Posterior vena cava (tissue), 2 donors: ENCODE measurements at places on chromosomes 1 and 21. TPM values are rescaled to one million over a fixed set of nuclear protein-coding genes. Genes with fewer than 3 reads are reported as not detected.

DNA sequence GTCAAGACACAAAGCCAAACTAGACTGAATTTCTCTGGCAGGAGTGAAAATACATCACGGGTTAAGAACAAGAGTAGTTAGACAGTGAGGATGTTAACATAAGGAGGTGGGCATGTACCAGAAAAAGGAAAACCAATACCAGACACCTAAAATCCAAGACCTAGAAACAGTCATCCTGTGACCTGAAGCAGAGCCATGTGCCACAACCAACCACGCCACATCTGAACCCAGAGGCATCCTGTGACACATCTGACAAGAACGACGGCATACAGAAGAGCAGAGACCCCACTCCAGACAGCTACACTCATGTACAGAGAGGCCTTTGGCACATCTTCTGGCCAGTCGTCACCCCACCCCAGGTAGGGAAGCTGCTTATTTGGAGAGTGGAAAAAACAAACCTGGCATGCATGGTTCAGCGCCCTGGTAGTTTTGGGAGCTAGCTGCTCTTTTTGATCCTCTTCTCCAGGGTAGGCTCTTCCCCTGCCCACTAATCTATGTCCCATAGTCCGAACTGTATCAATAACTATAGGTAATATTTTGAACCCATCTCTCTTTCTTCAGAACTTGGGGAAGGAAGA, 72.1 kb downstream of the SLC45A1 start:
- no peak for DNase-seq

The TMPRSS15 gene
- not detected for total RNA-seq

The DCST2 gene
- 0.48 TPM for total RNA-seq

DNA sequence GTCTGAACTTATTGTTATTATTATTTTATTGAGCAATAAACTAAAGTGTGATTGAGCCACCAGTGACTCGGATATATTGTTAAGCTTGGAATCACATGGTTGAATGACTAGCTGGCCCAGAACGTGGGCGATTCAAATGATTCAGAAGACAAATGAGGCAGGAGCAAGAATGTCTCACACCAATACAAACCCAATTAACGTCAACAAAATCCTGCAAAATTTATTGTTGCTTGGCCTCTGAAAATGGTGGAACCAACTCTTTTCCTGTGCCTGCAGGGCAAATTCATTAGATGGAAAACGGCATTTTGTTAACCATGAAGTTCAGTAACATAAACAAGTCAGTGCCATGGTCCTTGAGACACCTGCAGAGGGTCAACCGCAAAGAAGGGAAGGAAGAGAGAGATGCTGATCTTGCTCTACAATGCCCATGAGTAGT, 482.0 kb downstream of the SETD4 start:
- DNase-seq = no peak

DNA sequence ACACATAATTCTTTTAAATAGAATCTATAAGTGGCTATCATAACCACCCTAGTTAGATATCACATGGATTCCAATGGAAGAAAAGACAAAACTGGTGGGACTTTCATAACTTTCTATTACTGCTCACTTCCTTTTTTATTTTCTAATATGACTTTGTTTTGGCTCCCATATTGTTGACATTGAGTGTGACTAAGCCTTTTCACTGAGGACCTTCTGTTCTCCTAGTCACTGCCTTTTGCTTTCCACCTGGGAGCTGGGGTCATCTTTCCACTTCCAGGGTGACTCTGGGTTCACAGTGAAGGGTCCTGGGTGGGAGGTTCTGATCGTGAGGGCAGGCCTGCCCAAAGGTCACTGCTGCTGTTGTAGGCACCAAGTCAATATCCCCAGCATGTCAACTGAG, 275.8 kb downstream of the TGFB2 start:
- no peak for DNase-seq

DNA sequence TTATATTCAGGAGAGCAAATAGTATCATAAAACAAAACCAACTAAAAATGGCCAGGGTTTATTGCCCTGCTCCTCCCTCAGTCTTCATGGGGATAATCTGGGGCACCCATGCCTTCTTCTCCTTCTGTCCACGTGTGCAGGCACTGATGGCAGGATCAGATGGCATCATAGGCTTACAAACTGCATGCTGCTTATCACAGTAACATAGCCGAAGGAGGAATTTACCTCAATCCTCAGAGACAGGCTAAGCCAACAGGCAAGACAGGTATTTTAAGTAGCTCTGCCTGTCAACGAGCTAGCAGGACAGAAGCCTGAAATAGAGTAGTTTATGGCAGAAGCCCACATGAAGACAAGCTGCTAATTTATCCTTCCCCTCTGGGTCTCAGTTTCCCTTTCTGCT, 9.4 kb downstream of the LAMB3 start:
- DNase-seq = no peak

The LCE3E gene
- total RNA-seq = not detected

The ZNF697 gene
- 5.0 TPM for total RNA-seq

DNA sequence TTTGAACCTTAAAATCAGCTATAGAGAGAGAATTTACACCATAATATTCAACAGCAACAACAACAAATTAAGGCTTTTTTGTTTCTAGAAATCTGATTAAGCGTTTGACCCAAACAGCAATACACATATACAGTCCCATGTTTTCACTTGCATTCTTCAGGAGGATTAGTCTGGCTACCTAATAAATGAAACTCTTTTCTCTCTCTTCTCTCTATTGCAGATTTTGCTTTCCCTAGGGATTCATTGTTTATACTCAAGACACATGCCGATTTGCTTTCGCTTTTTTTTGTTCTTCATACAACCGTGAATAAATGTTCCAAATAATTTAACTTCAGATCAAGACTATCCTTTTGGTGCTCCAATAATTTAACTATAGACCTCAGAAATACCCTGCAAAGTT, 162.4 kb upstream of the PTBP2 start:
- DNase-seq = no peak

The TMEM53 gene
- total RNA-seq = 5.3 TPM

GRCh38 chr1:18938707-18939070, 17.8 kb downstream of the IFFO2 start:
- no peak for DNase-seq

The S100A5 gene
- not detected for total RNA-seq

DNA sequence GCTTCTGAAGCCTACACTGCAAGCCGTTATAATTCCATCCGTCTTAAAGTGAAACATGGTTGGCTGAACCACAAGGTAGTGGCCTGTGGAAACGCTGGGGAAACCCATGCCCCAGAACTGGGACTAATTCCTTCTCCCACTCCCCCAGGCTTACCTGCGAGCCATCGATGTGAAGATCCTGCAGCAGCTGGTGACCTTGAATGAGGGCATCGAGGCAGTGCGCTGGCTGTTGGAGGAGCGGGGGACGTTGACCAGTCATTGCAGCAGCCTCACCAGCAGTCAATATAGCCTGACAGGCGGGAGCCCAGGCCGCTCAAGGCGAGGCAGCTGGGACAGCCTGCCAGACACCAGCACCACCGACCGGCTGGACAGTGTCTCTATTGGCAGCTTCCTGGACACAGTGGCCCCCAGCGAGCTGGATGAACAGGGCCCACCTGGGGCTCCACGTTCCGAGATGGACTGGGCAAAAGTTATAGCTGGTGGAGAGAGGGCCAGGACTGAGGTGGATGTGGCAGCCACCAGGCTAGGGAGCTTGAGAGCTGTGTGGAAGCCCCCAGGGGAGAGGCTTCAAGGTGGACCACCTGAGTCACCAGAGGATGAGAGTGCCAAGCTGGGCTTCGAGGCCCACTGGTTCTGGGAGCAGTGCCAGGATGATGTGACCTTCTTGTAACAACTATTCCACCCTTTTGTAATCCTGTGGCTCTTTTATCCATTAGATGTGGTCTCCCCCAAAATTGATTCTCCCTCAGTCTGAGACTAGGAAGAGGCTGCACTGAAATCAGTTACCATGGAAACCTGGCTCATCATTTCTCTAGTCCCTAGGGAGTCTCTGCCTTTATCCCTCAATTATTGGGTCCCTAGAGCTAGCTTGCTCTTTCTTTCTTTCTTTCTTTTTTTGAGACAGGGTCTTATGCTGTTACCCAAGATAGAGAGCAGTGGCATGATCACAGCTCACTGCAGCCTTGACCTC, 16.7 kb downstream of the LURAP1 start:
- peak; percentile 9 for DNase-seq

The CCDC27 gene
- not detected for total RNA-seq

The TMPRSS3 gene
- not detected for total RNA-seq

GRCh38 chr1:233605205-233605604, 8.7 kb upstream of the KCNK1 start:
- DNase-seq = no peak

- peak; percentile 97 for DNase-seq
Measured at GRCh38 chr1:153536012-153536670, 350 bp upstream of the S100A6 start.

The ERICH3 gene
- total RNA-seq = 0.19 TPM

The SPOCD1 gene
- 13.5 TPM for total RNA-seq

DNA sequence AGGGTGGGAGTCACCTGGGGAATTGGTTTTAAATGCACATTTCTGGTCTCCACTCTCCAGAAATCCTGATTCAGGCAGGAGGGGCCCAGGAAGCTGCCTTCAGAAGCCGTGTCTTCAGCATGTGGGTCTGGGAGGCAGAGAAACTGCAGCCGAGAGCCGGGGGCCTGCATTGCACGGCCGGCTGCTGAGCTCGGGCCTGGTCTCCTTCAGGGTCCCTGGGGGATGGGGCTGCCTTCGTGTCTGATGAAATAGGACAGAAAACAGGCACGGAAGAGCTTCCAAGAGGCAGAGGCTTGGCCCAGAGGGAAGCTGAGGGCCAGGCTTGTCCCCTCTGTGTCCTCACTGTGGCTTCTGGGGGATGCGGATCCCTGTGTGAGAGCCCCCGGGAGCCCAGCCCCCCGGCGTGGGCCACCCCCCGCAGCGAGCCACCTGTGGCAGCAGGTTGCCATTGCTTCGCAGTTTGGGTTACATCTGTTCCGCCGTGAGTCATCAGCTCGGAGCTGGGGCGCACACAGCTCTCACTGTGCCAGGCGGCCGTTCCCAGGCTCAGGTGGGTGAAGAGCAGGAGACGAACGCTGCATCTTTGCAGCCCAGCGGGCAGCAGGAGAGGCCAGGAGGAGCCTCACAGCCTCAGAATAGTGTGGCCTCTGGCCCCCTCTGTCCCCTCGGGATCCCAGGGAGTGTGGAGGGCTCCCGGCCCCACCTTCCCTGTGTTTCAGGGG, 72.4 kb downstream of the AJAP1 start:
- no peak for DNase-seq

GRCh38 chr1:217813031-217813430, 181.9 kb downstream of the SPATA17 start:
- no peak for DNase-seq

The OR6N1 gene
- not detected for total RNA-seq

GRCh38 chr1:8251635-8252034, 66.3 kb upstream of the SLC45A1 start:
- peak; percentile 62 for DNase-seq

GRCh38 chr1:117572546-117572945, 33.3 kb upstream of the TENT5C start:
- DNase-seq = no peak

DNA sequence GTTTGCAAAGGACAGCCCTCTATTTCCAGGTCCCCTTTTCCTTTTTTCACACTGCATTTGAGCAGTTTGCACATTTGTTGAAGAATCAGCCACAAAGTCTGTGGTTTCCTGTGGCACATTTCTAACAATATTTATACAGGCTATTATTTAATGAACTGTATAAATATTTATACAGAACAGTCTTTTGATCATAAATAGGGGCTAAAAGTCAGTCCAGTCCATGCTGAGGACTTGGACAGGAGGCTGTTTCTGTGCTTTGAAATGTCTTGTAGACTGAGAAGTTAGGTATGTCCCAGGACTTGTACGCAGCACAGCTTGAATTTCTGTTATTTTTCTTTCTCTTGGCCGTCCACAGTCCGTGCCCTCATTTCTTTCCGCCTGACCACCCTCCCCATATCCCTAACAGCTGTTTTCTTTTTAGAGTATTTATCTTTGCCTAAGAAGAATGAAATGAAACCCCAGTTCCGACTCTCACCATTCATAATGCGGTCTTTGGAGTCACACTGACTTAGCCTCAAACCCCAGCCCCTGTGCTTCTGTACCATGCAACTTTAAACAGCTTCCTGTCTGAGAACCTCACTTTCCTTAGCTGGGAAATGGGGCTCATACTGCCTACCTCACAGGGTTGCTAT, 19.7 kb downstream of the FGGY start:
- no peak for DNase-seq

- no peak for DNase-seq
Measured at GRCh38 chr1:240936911-240937668, 325.1 kb upstream of the GREM2 start.

- DNase-seq = no peak
Measured at GRCh38 chr21:46636181-46636512, 673 bp downstream of the PRMT2 start.

DNA sequence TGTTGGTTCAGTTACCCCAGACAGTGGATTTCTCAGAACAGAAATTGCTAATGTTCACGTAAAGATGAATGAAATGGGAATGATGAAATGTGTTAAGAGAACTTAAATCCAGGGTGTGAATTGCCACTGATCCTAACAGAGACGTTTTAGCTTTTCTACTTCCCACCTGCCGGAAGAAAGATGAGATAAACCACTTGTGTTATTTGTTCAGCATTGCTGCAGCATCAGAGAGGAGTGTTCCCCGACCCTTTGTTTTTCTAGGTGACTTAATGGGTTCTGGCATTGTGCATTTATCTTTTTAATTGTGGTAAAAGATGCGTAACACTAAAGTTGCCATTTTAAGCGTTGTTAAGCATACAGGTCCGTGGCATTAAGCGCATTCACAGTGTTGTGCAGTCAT, 122.3 kb downstream of the GALNT2 start:
- DNase-seq = no peak

The MYBPHL gene
- total RNA-seq = 0.29 TPM

DNA sequence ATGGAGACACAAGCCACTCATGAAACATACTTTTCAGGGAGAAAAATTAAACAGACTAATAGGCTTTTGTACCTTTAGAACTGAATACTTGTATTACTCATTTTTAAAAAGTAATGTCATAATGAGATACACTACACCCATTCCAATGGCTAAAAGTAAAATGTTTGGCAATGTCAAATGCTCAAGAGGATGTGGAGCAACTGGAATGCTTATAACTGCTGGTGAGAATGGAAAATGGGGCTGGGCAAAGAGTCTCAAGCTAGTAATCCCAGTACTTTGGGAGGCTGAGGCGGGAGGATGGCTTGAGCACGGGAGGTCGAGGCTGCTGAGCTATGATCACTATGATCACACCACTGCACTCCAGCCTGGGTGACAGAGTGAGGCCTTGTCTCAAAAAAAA, 86.3 kb downstream of the NKAIN1 start:
- DNase-seq = no peak

The LCE2B gene
- total RNA-seq = not detected

The COL8A2 gene
- total RNA-seq = 33.2 TPM

The TRIM58 gene
- total RNA-seq = 1.4 TPM

GRCh38 chr1:27416387-27417111, 24.1 kb downstream of the GPR3 start:
- peak; percentile 4 for DNase-seq
